ENCODE measurements at places on chromosomes 16 and 17.

- no peak for DNase-seq
Measured at GRCh38 chr16:88638323-88639230, at the start of gene IL17C. Gene IL17C (plus strand): TSS chr16:88638572. CDS start chr16:88638642, 70 bp downstream.

GRCh38 chr16:27244363-27244755 lies 24.2 kb downstream of the NSMCE1 start:
- DNase-seq, result no peak

GRCh38 chr17:75876938-75877751 lies 1.2 kb downstream of the TRIM47 start:
- no peak for DNase-seq

DNA sequence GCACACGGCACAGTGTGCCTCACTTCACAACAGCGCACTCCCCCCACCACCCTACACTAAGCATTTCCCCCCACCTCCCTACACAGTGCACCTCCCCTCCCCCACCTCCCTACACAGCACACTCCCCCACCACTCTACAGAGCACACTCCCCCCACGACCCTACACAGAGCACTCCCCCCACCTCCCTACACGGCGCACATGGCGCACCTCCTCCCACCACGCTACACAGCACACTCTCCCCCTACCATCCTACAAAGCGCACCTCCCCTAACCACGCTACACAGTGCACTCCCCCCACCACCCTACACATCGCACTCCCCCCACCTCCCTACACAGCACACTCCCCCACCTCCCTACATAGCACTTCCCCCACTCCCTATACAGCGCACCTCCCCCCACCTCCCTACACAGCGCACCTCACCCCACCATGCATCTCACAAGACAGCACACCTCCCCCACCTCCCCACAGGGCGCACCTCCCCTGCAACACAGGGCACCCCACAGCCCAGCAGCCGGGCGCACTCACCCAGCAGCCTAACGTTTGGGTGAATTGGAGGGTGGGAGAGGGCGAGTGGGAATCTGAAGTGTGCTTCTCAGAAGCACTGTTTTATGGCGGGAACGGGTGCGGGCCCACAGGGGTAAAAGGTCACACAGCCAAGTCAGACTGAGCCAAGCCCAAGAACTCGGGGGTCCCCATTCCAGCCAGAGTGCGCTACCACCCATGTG lies 10.3 kb downstream of the KNOP1 start:
- DNase-seq, result no peak

- no peak for DNase-seq
Measured at GRCh38 chr17:49548506-49549310, 27.0 kb upstream of the NXPH3 start.

DNA sequence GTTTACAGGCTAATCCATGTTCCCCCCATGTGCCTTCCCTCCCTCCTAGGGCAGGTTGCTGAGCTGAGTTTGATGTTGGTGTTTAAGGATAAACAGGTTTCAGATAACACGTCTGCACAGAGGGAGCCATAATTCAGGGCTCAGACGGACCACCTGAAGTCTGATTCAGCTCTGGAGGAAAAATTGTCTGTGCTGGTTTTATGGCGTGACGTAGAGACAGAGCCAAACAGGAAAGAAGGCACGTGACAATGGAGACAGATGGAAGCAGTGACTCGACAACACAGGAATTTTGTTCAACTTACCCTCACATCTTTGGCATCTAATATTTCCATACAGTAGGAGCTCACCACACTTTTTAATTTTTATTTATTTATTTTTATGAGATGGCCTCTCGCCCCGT lies 10.7 kb upstream of the USP10 start:
- DNase-seq, result no peak

DNA sequence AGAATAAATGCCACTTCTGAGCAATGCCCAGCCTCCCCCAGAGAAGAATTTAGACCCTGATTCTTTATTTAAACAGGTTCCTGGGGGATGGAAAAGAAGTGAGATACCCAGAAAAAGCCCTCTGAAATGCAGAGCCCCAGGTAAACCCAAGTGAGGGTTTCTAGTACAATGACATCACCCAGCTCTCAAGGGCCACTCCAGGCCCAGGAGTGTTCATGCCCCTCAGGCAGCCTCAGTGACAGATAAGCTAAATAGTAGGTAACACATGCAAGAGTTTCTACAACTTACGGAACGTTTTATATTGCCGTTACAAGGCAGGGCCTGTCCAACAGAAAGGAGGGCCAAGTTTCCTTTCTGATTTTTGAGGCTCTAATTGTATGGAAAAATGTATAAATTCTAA lies 683.7 kb upstream of the SALL1 start:
- DNase-seq, result no peak

- no peak for DNase-seq
Measured at GRCh38 chr17:17303847-17304490, 796 bp downstream of the NT5M start.

GRCh38 chr17:12927541-12928425 lies 90.0 kb downstream of the ELAC2 start:
- no peak for DNase-seq

DNA sequence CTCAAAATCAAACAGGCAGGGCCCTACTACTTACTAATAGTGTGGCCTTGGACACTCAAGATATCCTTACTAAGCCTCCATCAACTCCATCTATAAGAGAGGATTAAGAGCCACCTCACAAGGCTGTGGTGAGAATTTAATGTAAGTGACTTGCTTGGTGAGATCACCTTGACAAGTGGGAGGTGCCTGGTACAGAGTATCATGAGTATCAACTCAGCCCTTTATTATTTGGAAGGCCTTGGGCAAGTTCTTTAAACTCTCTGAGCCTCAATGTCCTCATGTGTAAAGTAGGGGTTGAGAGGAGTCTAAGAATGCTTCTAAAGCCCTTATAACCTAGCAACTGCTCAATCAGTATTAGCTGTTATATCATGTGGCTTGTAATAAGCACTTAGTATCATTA lies 15.0 kb downstream of the THUMPD1 start:
- no peak for DNase-seq
